ENCODE measurements at places on chromosomes 12 and 14.
A peak's percentile ranks its signal among the peaks of the same experiment; 100 is the strongest.

GRCh38 chr12:95623554-95624170, 72.4 kb upstream of the USP44 start:
- peak; percentile 89 for DNase-seq

- peak; percentile 67 for DNase-seq
Measured at GRCh38 chr12:70052931-70053497, 190.2 kb upstream of the CNOT2 start.

DNA sequence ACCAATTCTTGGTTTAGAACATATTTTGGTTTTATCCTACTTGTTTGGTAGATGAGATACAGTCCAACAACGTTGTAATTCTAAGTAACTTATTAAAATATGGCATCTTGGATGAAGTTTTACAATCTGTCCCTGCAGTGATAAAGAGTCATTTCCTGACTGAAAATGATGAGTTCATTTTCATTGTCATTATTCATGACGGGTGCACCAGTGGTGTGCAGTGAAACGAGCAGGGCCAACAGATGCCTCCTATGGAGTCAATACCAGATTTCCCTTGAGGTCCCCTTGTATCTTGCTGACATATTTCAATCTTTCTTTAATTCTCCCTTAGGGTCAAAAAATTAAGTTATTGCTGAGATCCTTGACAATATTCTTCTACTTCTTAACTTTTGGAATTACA, 438.5 kb downstream of the LRIG3 start:
- DNase-seq = no peak

DNA sequence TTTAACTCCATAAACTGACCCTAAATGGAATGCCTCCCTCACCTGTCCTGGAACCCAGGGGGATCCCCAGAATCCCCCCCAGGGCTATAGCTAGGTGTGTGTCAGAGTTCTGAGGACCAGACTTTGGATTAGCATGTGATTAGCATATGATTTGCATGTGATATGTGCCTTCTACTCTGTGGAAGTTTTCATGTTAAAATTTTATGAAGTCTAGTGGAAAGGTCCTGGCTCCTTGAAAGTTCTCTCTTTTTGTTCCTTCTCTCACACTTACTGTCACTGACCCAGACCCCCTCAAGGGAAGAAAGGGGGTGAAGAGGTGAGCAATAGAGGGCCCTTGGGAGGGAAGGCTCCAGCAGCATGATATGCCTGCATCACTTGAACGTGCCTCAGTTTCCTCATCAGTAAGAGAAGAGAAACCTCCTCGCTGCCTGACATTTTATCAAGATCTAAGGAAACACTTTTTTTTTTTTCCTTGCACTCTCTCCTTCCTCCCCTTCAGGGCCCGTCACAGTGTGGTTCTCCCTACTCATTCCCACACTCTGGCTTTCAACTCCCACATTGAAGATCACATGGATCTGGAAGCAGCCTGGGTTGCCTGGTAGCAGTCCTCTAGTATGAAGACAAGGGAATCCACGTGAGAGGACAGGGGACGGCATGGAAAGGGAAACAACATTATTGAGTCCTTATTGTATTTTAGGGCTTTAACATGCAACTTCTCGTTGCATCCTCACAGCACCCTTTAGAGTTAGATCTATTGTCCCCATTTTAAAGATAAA, 3.3 kb upstream of the C1QL4 start:
- no peak for DNase-seq

GRCh38 chr12:89669197-89669596, 39.4 kb downstream of the ATP2B1 start:
- no peak for DNase-seq

DNA sequence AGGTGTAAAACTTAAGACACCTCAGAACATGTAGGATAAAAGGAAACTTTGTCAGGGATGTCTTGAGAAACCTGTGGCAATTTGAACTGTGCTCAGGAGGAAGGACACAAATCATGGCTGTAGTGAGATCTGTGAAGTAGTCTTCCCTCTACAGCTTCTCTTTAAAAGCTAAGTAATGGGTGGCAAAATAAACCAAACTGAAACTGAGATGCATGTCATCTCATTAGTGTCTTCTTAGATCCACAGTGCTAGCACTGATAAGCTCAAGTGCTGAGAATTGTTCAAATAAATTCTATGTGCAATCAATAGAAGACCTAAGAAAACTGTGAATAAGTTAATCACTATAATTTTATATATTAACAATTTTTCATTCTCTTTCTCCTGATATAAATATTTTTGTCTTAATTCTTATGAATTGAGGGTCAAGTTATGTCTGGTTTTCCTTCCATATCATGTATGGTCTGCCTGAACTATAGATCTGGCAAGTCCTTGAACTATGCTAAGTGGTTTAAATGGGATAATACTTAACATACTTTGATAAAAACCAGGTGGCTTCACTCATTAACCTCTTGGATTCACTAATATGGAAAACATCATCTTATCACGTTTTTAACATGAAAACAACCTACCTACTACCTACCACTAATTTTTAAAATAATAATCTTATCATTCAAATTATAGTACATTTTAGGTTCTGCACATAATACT, 27.2 kb downstream of the SYT1 start:
- no peak for DNase-seq

- peak; percentile 19 for DNase-seq
Measured at GRCh38 chr12:121284551-121285390, 11.7 kb downstream of the CAMKK2 start.

DNA sequence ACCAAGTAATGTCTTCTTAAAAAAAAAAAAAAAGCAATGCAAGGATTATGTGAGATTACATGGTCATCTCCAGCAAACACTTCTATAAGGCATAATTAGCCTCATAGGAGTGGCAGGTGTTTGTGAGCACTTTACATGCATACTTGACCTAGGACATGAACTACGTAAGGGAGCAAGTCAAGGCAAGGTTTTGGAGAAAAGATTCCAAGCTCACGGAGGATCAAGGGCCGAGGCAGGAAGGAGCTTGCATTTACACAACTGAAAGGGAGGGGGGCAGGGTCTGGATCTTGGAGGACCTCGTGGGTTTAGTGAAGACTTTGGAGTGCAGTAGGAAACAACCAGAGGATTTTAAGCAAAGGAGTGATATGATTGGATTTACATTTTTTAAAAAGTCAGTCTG, 112.5 kb downstream of the CCER1 start:
- no peak for DNase-seq

Data from IMR-90 (cell line).